Activated naive CD4-positive, alpha-beta T cell treated with anti-CD3 and anti-CD28 coated beads for 36 hours (primary cell): ENCODE measurements at places on chromosomes 5 and 9.

- no peak for DNase-seq
These were observed 413.2 kb downstream of the ACTL7B start for GRCh38 chr9:108442627-108443018.

DNA sequence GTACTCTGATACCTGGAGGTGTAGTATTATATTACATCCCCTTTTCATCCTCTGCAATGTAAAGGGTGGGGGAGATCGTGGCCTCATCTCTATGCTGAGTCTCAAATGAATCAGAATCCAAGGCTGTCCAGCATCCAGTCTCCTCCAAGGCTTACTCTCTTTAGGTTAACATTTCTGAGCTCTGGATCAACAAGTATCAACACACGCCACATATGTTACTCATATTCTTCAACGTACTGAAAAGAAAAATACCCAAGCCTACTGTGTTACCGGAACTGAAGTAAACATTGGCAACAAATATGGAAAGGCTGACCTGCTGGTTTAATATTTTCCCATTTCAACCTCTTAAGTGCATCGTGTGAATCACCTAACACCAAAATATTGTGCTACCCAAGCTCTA, 241.8 kb downstream of the GAS1 start:
- DNase-seq = no peak

- no peak for DNase-seq
These were observed at the start of gene ANKRD55 for GRCh38 chr5:56233230-56233629. TSS of gene ANKRD55 (minus strand) at chr5:56233330. CDS start at chr5:56232913, 417 bp downstream.

DNA sequence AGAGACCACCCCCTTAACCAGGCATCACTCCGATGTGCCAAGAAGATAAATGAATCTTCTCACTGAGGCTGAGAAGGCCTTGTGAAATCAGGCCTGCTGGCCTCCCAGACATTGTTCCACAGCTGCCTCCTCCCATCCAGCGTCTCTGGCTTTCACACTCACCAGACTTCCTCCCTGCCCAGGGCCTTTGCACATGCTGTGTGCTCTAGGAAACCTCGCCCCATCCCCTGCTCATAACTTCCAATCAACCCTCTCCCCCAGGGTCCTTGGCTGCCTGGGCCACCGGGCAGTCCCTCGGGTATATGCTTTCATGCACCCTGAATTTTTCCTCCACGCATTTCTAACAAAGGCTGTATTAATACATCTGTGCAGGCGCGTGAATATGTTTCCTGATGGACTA, 58.4 kb downstream of the DUSP1 start:
- no peak for DNase-seq

- DNase-seq = no peak
These were observed 48.0 kb downstream of the HAPLN1 start for GRCh38 chr5:83672646-83673045.

DNA sequence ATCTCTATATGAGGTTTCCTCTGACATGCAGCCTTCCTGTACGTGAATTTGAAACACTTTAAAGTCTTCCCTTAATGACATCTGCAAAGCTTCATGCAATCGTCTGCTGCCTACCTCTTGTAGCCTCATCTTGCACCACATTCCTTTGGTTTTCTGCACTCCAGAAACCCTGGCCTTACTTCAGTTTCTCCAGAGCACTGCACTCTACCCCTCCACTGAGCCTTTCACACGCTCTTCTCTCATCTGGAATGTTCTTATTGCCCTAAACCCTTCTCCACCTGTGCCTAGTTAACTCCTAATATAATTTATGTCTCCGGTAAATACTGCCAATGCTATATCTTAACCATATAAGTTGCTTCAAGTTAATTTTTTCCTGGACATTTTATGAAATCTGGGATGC, 168.8 kb upstream of the SLC27A6 start:
- DNase-seq = no peak

GRCh38 chr5:64315778-64316177, 150.1 kb downstream of the RNF180 start:
- DNase-seq = no peak

GRCh38 chr9:31683116-31683515, 701.3 kb upstream of the ACO1 start:
- no peak for DNase-seq

GRCh38 chr5:40834391-40834848, 602 bp downstream of the RPL37 start:
- DNase-seq = peak; percentile 24

DNA sequence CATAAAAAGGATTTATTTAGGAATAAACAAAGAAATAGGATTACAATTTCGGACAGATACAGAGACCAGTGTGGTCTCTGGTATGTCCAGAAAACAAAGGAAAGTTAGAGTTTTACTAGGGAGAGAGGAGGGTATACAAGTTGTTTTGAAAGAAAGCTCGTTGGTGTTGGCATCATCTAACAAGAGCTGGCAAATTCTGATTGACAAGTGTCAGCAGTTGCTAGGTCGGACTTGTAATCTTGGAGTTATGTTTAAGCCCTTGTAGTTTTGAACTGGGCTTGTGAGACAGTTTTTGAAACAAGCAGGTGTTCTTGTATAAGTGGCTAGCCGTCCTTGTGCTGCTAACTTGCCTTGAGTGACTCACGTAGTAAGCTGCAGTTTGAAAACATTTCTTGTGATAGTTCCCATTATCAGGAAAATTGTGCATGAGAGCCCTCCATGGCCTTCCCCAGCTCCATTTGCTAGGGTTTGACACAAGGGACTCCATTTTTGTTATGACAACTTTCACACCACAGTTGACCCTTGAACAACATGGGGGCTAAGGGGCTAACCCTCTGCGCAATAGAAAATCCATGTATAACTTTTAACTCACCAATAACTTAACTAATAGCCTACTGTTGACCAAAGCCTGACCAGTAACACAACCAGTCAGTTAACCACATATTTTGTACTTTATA, 48.1 kb downstream of the ZNF622 start:
- DNase-seq = no peak

- DNase-seq = no peak
These were observed 17.0 kb downstream of the LARS1 start for GRCh38 chr5:146165460-146165859.

GRCh38 chr5:179421144-179421901, 76.1 kb upstream of the ADAMTS2 start:
- no peak for DNase-seq

GRCh38 chr9:93664549-93665120, 88.3 kb downstream of the PHF2 start:
- no peak for DNase-seq

GRCh38 chr9:112809906-112810305, 59.3 kb downstream of the SNX30 start:
- DNase-seq = no peak

DNA sequence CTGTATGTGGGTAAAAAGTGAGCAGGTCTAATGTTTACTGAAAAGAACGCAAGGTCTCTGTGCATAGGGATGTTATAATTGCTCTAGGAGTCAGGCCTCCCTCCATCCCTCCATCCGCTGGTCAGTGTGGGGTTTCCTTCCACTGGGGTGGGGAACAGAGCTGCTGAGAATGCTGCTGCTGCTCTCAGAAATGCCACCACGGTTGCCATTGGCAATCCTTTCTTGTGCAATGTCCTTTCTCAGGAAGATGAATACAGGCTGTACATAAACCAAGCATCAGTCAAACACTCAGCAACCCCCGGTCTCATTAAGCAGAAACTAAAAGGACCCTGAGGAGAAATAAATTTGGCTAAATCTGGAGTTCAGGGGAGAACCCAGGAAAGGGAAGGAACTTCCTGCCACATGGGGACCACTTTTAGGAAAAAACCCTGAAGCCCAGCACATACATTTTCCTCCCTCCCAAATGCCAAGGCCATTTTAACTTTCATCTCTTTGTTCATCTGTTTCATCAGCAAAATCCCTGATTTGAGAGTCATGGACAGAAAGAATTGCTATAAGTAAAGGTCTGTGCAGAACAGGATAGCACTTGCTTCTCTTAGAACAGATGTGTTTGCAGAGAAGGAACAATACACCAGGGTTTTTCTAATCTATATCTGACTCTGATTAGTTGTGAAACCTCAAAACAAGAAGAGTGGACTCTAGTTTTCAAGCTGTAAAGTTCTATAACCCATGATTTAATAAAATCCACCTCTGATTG, 70.4 kb upstream of the SLC1A3 start:
- no peak for DNase-seq

DNA sequence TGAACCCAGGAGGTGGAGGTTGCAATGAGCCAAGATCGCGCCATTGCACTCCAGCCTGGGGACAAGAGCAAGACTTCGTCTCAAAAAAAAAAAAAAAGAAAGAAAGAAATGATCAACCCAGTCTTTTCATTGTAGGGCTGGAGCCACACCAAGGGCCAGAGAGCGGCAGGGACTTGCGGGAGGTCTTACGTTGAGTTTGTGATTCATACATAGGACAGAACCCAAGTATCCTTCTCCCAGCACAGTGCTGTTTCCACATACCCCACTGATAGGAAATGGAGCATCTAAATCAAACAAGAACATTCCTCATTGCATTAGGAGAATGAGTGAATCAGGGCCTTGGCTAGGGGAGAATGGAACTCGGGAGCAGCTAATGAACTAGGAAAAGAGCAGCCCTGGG, 3.5 kb upstream of the TNIP1 start:
- DNase-seq = no peak

- DNase-seq = no peak
These were observed 58.7 kb upstream of the GPR151 start for GRCh38 chr5:146574713-146575112.

DNA sequence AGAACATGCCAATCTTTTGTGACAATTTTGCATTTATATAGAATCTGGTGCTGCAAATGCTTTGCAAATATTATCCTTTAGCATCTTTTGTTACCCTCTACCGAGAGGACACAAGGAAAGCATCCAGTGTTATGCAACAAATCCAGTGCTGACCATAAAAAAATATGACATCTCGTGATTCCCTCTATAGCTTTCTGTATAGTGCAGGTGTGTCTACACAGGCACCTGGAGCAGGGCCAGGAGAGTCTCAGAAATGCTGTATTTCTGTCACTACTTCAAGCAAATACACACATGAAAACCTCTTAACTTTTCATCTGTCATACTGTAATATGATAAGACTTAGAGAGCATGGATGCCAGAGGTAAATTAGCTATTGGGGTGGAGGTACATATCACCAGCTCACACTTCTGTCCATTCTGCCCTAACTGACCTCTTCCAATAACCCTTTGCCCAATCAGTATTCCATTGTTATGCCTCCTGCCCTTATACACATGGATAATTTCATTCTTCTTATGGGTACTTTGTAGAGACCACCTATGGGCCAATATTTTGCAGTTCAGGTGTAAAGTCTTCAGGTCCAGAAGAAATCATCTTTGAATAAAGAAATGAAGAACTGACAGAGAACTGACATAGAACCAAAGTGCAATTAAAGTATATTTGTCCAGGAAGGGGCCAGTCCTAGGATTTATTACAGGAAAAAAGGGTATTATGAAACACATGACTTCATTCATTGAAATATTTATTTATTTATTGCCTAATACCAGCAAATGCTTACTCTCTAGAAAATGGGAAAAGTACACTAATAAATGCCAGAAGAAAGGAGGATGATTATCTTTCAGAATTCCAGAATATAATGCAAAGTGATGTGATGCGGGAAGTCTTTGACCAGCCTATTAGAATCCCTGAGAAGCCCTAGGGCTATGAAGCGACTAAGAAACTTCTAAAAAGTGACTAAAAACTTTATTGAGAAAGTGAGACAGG, 106.5 kb downstream of the EPB41L4A start:
- DNase-seq = no peak

GRCh38 chr5:92402956-92403702, 1020.0 kb upstream of the ARRDC3 start:
- DNase-seq = no peak

DNA sequence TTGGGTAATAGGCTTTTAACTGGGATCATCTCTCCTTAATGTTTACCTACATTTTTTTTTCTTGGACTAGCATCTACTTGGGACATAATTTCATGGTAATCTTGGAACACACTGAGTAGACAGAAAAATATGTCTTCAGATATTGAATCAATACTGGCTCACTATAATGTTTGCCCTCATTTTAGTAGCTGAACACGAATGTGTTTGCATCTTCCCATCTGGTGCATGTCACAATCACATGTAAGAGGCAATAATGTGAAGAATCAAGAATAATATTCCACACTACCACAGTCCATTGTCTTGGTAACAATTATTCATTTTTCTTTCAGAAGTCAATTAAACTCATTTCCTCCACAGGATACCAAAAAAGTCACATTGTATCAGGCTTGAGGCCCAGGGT, 382.7 kb upstream of the CDH10 start:
- no peak for DNase-seq

- DNase-seq = no peak
These were observed 317.0 kb downstream of the ICE1 start for GRCh38 chr5:5739490-5739945.

GRCh38 chr5:4128994-4129393, 533.4 kb downstream of the IRX1 start:
- DNase-seq = no peak

- DNase-seq = no peak
These were observed 203.9 kb downstream of the CWC27 start for GRCh38 chr5:64972591-64972990.

GRCh38 chr5:150141544-150142184, 14.0 kb downstream of the PDGFRB start:
- DNase-seq = no peak

DNA sequence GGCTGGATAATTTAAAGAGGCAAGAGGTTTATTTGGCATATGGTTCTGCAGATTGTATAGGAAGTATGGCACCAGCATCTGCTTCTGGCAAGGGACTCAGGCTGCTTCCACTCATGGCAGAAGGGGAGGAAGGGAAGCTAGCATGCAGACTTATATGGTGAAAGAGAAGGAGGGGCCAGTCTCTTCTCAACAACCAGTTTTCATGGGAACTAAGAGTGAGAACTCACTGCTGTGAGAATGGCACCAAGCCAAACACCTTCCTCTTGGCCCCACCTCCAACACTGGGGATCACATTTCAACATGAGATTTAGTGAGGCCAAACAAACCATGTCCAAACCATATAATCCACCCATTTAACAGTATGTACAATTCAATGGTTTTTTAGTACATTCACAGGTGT, 113.3 kb upstream of the SHB start:
- no peak for DNase-seq

DNA sequence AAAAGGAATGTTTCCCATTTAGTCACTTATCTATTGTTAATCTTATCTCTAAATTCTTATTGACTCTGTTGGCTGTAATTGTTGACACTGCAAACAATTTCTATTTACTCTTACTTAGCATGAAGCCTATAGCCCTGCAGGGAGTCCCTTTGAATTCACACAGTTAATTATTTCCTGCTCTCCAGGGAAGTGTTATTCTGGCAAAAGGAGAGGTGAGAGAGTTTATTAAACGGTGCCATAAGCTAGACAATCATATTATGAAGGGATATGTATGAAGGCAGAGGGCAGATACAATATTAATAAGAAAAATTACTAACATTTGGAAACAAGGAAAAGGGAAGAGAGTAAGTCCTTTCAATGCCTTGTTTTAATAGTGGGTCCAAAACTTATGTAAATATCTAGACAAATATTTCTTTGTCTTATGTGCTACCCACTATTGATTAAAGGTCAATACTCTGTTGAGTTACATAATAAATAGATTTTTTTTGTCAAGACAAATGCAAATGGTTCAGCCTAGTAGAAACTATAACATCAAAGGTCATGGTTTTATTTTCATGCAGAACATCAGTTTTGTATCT, 107.1 kb downstream of the CDH18 start:
- DNase-seq = no peak

GRCh38 chr5:100464418-100464817, 70.8 kb upstream of the FAM174A start:
- no peak for DNase-seq

GRCh38 chr9:112112519-112112918, 62.6 kb downstream of the SUSD1 start:
- DNase-seq = no peak

- DNase-seq = no peak
These were observed 166.9 kb upstream of the SPRY4 start for GRCh38 chr5:142491679-142492078.
